Neuronal stem cell (in vitro differentiated cells): ENCODE measurements at places on chromosomes 2 and 18.

GRCh38 chr2:37916512-37917082 is 8.5 kb upstream of the RMDN2 start:
- DNase-seq: no peak

DNA sequence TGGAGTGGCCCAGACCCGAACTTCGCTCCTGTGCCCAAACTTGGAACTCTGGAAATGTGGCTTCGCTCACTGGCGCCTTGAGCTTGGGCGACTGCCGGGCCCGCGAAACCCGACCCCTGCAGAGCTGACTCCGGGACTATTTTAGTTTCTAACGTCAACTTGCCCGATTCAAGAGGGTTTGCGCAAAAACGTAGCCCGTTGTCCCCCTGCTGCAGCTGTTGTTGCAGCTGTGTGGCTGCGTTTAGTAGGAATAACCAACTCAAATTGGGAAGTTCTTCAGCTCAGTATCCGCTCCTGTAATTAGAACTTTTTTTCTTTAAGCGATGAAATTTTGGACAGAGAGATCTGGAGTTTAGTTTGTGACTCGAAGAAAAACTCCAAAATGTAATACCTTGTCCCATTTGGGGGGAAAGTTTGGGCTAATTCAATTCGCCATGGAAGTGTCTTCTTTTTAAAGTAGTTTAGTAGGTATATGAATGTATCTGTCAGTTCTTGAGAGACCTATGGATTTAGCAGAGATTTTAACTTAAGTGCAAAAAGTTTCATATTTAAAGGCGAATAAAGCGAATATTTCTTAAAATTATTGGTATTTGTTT is 559 bp downstream of the MYL12A start:
- DNase-seq: peak; percentile 39

DNA sequence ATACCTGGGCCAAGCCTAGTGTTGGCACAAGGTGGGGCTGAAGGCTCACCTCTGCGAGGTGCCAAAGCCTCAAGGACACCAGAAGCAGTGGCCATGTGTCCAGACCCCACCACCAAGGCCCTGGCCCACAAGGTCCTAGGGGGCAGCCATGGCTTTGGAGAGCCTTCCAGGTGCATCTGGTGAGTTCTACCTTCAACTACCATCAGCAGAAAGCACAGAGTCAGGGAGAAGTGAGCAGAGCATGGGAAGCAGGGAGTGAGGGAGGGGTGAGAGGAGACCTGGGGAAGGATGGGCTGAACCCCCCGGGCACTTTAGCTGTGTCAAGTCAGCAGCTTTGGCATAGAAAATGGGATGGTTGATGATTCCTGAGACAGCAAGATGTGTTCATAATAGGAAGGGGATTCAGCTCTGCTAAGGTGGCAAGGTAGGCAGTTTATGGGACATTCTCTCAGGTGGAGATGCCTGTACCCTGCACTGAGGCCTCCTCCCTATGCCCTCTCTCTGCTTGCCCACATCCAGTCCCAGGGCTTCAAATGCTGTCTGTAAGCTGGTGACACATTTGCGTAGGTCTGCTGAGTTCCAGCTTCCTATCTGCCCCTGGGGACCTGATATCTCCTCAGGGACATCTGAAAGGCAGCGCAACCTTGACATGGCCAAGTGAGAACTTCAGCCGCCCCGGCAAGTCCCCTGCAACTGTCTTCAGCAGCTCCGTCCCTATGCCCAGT is 83.4 kb upstream of the RGPD5 start:
- no peak for DNase-seq

DNA sequence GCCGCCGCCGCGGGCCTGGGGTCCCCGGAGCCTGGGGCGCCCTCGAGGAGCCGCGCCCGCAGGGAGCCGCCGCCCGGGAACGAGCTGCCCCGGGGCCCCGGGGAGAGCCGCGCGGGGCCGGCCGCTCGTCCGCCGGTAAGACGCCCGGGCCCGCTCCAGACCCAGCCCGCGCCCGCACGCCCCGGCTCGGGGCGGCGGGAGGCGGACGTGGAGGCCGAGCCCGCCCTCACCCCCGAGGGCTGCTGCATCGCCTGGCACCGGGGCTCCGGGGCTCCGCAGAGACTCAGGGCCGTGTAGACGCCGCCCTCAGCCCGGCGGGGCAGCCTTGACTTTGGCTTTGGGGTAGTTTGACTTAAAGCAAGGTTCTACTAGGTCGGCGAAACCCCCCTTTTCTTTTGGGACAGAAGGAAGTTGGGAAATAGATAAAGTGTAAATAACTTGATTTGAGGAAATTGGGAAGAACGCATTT is 335 bp downstream of the ERFE start:
- DNase-seq: no peak

DNA sequence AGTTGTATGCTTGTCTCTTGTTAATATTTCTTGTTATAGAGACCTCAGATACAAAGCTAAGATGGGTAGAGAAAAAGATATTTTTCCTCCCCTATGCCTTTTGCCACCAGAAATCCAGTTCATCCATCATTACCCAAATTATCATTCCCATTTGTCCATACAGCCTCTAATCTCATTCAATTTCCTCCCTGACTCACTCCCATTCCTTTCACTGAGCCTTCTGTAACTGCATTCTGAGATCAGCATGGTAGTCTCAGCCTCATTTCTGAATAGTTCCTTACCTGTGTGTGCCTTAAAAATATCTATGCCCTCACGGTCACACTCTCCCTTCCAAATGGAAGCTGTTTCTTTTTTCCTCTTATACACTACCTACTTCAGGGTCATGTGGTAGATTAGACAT is 15.7 kb upstream of the PIK3C3 start:
- no peak for DNase-seq

DNA sequence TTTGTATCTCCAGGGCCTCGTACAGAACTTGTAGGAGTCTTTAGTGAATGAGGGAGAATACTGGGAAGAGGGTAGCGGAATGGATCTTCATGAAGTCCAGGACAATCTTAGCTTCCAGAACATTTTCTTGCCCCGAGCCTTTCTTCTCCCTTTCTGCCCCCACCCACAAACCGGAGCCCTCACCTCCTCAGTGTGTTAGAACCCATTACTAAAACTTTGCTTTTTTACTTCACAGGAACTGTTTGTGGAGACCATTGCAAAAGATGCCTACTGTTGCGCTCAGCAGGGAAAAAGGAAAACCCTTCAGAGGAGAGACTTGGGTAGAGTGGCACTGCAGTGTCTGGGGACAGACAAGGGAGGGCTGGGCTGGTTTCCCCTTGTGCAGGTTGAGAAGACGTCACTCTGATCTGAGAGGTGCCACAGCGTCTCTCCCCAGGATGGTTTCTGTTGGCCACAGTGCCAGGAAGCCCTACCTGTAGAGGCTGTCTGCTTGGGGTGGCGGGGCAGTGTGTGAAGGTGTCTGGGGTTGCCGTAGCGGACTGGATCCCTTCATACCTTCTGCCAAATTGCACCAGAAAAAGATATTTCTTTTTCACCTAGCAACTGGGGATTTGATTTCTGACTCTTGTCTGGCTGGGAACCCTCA is 786 bp downstream of the POLE4 start:
- no peak for DNase-seq
